Aortic smooth muscle cell (primary cell): ENCODE measurements at places on chromosomes 12 and 14. TPM values are rescaled to one million over a fixed set of nuclear protein-coding genes. Genes with fewer than 3 reads are reported as not detected.

Gene TOMM20L
- total RNA-seq = not detected in 2 replicates

Gene DTX1
- not detected in 2 replicates for total RNA-seq

Gene RASSF9
- total RNA-seq = 0.66 and 0.93 TPM in 2 replicates

Gene ACSM4
- total RNA-seq = not detected in 2 replicates

Gene ORMDL2
- 32.1 and 34.0 TPM in 2 replicates for total RNA-seq

Gene VPS37B
- 10.0 and 17.1 TPM in 2 replicates for total RNA-seq

Gene OR6C68
- not detected in 2 replicates for total RNA-seq

Gene MYO1H
- total RNA-seq = not detected in 2 replicates

Gene FSCB
- total RNA-seq = not detected in 2 replicates

Gene HOXC12
- total RNA-seq = not detected in 2 replicates

Gene BCL11B
- under 0.01 TPM in 1 of 2 replicates, not detected in the other for total RNA-seq

Gene RAPGEF3
- total RNA-seq = 5.7 and 7.9 TPM in 2 replicates

Gene GPR68
- 0.75 and 1.1 TPM in 2 replicates for total RNA-seq

Gene GUCY2C
- total RNA-seq = under 0.01 TPM in 1 of 2 replicates, not detected in the other

Gene OAS2
- 11.3 and 12.3 TPM in 2 replicates for total RNA-seq

Gene SPIC
- total RNA-seq = not detected in 2 replicates

Gene RGS6
- not detected in 2 replicates for total RNA-seq

Gene PLA2G1B
- total RNA-seq = 0.25 TPM in 1 of 2 replicates, not detected in the other

Gene POTEM
- not detected in 2 replicates for total RNA-seq

Gene R3HDM2
- total RNA-seq = 7.8 and 14.9 TPM in 2 replicates

Gene FAM186B
- total RNA-seq = 0.37 and 0.53 TPM in 2 replicates

Gene YLPM1
- total RNA-seq = 23.8 and 33.7 TPM in 2 replicates

Gene KLRF2
- total RNA-seq = not detected in 2 replicates

Gene SLC2A3
- total RNA-seq = 36.7 and 47.7 TPM in 2 replicates

Gene NDRG2
- total RNA-seq = 0.12 and 0.40 TPM in 2 replicates

Gene NGB
- total RNA-seq = not detected in 2 replicates

Gene C1QL4
- total RNA-seq = 0.06 TPM in 1 of 2 replicates, not detected in the other

Gene FGF23
- total RNA-seq = not detected in 2 replicates

Gene CLEC9A
- total RNA-seq = not detected in 2 replicates

Gene RBM25
- total RNA-seq = 34.3 and 41.2 TPM in 2 replicates

Gene TSPAN19
- total RNA-seq = not detected in 2 replicates

Gene INSM2
- total RNA-seq = not detected in 2 replicates

Gene LRP1
- 403 and 490 TPM in 2 replicates for total RNA-seq

Gene SRRM4
- not detected in 2 replicates for total RNA-seq

Gene DCP1B
- total RNA-seq = 4.9 and 6.2 TPM in 2 replicates

Gene MYG1
- total RNA-seq = 48.2 and 62.1 TPM in 2 replicates

Gene KLRG1
- 0.37 and 0.53 TPM in 2 replicates for total RNA-seq

Gene CAPZA3
- not detected in 2 replicates for total RNA-seq
